Renal cortex interstitium (tissue), 15 donors: ENCODE measurements at places on chromosomes 2 and 18. TPM values are rescaled to one million over a fixed set of nuclear protein-coding genes. Genes with fewer than 3 reads are reported as not detected.

Gene SPATA3
- not detected for polyA plus RNA-seq

Gene UXS1
- polyA plus RNA-seq = 83.1 TPM

DNA sequence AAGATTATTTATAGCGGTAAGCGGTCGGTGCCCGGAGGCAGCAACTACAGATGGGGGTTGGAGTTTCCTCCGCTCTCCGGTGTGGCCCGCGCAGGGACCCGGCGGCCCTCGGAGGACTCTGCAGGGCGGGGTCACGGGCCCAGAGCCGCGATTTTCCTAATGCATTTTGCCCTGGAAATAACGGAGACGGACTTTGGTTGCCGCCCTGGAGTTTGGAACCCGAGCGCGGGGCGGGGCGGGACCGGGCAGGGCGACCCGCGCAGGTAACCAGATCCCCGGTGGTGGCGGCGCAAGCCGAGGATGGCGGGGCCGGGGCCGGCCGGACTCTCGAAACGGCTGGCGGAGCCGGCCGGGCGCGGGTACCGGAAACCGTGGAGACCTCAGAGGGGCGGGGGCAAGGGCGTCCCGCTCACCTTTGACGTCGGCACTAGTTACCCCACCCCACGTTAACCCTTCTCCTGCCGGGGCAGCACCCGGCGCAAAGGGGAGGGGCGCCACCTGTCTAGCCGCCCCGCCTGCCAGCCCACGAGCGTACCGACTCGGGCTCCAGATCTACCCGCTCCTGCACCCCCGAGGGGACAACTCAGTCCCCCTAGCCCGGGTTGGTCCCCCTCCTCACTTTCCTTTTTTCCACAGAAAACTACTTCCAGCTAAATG is 2.9 kb downstream of the CYP26B1 start:
- DNase-seq = no peak

- DNase-seq = no peak
These were observed 120.2 kb upstream of the CTDP1 start for GRCh38 chr18:79559436-79559835.

DNA sequence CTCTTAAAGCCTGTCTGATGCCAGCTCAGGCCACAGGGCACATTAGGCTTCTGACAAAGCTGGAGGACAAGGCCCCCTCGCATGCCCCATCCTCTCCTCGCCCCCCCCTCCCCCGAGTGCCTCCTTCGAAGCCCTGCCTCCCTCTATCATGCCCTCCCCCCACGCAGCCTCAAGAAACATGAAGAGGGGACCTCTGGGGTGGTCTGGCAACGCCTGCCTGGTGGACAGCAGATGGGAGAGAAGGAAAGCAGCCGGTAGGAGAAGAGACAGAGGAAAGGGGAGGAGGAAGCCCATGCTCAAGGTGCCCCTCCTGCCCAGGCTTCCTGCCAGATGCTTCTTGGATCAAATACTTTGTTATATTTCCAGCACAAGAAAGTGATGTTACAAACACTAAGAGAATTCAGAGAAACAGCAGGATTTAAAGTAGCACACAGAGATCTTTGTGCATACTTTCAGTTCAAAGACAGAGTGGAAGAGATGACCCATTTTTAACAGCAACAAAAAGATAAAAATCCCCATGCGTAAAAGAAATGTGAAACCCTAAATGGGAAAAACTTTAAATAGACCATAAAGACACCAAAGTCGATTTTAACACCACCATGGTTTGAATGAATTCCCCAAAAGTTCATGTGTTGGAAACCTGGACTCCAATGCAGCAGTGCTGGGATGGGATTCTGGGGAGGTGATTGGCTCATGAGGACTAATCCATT is 19.0 kb downstream of the BOK start:
- no peak for DNase-seq
